ENCODE measurements at places on chromosomes 12 and 14.

DNA sequence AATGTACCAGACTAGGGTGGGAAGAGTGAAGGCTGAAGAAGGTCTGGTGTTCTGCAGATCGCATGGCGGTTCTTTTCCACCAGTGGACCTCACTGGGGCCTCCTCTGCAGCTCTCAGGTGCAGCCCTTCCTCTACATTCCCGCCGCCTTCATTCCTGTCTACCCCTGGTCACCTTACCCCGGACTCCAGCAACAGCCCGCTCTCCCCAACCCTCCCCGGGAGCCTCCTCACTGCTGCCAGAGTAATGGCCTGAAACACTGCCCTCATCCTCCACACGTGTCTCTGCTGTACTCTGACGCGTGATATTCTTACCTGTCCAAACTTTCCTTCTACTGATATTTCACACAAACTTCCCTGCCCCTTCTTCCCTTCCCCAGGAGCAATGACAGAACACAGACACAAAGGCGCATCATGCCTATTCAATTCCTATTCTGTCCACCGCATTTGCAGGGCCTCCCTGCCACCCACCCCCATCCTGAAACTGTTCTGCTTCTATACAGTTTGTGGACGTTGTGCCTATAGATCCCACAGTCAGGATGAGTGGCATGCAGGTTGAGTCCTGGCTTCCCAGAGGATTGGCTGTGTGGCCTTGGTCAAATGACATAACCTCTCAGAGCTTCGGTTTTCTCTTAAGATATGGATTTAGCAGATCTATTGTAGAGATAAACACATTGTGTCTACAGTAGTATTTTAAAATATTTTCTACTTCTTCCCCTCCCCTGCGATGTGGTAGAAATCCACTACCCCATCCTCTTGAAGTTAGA is 1.7 kb upstream of the NUAK1 start:
- no peak for DNase-seq

- DNase-seq, result no peak
Measured at GRCh38 chr14:100828031-100828769, 2.3 kb downstream of the MEG3 start.

DNA sequence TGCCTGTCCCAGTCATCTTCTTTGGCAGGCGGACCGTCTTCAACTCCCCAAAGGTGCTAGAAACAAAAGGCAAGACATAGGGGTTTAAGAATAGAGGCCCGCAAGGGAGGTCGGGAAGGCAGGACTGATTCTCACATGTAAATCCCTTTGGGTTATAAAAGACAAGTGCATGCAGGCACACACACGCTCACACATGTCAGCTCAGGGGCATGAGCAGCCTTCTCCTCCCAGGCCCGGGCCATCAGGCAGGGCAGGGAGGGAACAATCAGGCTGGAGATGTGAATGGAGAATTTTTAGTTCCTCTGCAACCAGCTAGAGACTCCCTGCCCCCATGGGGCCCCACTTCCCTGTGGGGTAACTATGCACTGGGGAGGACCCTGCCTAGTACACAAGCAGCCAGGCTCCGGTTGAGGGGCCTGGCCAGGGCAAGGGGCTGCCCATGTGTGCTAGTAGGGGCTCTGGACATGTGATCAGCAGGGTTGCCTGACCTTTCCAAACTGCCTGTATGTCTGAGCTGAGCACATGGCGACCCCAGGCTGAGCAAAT is 107.2 kb downstream of the RBM19 start:
- no peak for DNase-seq

- no peak for DNase-seq
Measured at GRCh38 chr12:25472453-25472852, 80.6 kb downstream of the LMNTD1 start.

DNA sequence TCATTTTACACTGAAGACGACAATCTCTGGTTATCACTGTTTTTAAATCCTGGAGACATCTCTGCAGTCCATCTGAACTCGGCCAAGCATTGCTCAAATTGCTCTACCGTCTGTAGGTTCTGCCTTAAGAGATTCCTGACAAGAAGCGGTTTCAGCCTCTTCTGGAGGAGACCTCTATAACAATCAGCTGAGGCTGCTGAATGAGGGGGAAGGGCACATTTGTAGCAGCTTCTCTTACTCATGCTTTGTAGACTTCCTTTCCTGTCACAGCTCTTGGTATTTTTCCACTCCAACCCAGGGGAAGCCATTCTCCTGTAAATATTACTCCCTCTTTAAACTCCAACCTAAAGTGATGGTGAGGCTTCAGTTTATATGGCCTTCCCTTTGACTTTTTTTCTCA is 3.0 kb downstream of the ARG2 start:
- DNase-seq, result no peak

Measured in activated CD4-positive, alpha-beta T cell treated with anti-CD3 and anti-CD28 coated beads, Interleukin-2, amount 10 ng/mL, durations not matched to agents 7 days and 5 days (primary cell).